Adrenal gland (tissue), 19 donors: ENCODE measurements at places on chromosomes 6 and 20. TPM values are rescaled to one million over a fixed set of nuclear protein-coding genes. Genes with fewer than 3 reads are reported as not detected.

GRCh38 chr6:159692303-159693127 is 526 bp downstream of the SOD2 start:
- peaks cover 27% of the 10 kb centered on the region for H3K36me3 ChIP-seq
- peaks cover 48% of the 10 kb centered on the region for H3K4me1 ChIP-seq
- peak overlapping the region; percentile 98 for H3K27ac ChIP-seq
- peak overlapping the region; percentile 86 for H3K4me3 ChIP-seq
- H3K27me3 ChIP-seq: no peaks in the 10 kb centered on the region

- H3K4me1 ChIP-seq: no peaks in the 10 kb centered on the region
- no peak overlapping the region for H3K4me3 ChIP-seq
- no peak for DNase-seq
- no peaks in the 10 kb centered on the region for H3K36me3 ChIP-seq
- H3K27me3 ChIP-seq: no peaks in the 10 kb centered on the region
- no peak overlapping the region for H3K27ac ChIP-seq
These were observed 13.4 kb downstream of the IYD start for GRCh38 chr6:150382171-150382570.

CD93 gene
- 64.5 TPM for total RNA-seq

EFCAB8 gene
- total RNA-seq: 0.07 TPM

TMEM244 gene
- not detected for total RNA-seq
